NCI-H526 (cell line): ENCODE measurements at places on chromosomes 4 and X.

- DNase-seq: no peak
Observed at GRCh38 chrX:23832721-23833120, 49.7 kb downstream of the SAT1 start.

- no peak for DNase-seq
Observed at GRCh38 chrX:100625985-100626491, 10.6 kb downstream of the TSPAN6 start.

DNA sequence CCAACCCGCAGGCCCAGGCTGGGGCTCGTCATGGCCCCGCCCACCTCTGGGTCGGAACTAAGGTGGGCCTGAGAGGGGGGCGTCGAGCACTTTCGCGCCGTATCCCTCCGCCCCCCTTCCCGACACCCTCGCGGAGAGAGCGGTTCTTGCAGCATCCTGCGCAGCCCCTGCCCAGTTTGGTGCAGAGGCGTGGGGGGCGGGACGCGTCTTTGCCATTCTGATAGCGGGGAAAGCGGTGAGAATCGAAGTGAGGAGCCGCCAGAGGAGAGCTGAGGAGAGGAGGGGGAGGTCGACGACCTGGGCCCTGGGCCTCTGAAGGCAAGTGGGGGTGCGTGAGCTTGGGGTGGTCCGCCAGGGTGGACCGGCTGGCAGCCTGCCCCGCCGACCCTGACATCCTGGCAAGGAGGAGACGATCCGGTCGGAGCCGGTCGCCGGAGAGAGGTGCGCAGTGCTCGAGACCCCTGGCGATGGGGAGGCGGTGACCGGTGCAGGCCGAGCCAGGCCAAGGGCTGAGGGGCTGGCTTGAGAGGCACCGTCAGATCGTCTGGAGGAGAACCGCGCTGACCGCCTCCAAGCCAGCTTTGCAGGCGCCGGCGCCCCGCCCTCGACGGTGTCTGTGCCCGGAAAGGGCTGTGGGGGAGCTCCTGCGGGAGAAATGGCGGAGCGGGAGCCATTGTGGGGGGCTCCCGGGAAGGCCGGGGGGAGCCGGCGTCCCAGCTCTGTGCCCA lies 25.5 kb downstream of the GPRASP3 start:
- no peak for DNase-seq

DNA sequence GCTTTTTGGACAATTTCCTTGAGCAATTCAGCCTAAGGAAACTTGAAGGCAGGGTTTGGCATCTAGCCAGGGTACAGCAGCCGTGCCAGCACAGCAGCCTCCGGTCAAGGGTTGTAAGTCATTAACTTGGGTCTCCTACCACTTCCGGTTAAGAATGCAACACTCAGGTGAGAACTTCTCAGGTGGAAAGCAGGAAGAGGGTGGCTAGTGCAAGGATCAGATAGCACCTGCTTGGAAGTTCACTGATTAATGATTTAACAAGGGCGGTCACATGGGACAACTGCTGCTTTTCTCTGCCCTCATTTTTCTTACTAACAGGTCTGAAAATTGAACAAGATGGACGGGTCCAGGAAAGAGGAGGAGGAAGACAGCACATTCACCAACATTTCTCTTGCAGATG lies 30.1 kb upstream of the SCOC start:
- DNase-seq: peak; percentile 49

GRCh38 chr4:123255971-123256370 lies 140.6 kb upstream of the SPRY1 start:
- DNase-seq: no peak

DNA sequence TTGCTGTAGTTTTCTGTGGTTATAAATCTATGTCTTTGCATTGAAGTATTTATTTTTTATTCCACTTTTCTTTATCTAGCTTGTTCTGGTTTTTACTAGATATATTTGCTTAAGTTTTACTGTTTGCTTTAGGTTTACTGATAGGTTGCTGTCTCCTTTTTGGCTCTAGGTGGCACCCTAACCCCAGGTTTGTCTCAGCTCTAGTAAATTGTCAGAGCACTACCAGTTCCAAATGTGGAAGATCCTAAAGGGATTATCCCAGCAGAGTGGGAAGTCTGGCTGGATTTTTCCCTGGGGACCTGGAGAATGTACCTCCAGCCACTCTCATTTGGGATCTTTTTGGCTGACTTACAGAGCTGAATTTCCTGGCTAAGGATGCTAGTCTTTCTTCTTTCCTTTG lies 106.1 kb downstream of the PBDC1 start:
- peak; percentile 16 for DNase-seq

GRCh38 chr4:120132935-120133334 lies 66.3 kb upstream of the MAD2L1 start:
- DNase-seq: no peak

DNA sequence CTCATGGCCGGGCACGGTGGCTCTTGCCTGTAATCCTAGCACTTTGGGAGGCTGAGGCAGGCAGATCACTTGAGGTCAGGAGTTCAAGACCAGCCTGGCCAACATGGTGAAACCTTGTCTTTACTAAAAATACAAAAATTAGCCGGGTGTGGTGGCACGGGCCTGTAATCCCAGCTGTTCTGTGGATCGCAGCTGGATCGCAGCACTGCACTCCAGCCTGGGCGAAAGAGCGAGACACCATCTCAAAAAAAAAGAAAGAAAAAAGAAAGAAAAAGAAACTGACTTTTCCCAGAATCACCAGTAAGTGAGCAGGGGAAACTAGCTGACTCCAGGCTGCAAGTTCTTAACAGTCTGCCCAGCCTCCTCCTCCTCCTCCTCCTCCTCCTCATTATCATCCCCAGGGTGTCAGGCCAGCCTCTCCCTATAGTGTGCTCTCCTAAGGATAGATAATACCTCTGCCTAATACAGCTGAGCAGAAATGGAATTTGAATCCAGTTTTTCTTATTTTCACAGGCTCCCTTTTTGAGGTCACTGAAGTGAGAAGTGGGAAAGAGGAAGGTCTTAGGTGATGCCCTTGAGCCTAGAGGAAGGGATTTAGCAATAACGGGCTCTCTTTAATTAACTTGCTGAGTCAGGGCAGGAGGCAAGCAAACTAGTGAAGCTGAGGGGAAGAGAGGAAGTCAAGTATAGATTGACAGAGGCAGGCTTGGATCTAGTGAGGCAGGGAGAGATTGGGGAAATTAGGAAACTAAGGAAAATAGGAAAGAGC lies 11.8 kb upstream of the ELF2 start:
- no peak for DNase-seq

DNA sequence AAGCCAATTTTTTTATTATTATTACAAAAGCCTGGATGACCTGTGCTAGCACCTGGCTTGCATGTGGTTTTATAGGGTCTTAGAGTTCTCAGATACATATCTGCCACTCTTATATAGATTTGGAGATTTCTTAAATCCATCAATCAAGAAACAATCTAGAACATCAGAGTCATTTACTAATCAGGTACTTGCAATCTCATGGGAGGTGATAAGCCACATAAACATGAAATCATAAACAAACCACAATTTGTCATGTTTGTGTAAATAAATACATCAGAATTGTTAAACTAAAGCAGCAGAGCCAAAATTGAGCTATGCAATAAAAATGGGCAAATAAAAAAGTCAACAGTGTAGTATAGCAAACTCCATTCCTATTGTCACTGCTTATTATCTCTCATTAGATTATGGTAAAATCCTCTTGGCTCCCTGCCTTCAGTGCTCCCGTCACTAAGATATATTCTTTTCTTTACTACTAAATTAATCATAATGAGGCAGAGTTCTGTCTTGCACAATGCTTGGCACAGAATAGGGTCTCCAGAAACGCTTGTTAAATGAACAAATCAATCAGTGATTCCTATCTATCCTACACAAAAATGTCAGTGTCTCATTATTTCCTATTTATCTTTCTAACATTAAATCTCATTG lies 108.7 kb upstream of the TTC29 start:
- DNase-seq: no peak

- DNase-seq: peak; percentile 7
Observed at GRCh38 chr4:65367306-65367705, 303.0 kb downstream of the EPHA5 start.

GRCh38 chr4:2075987-2076907 lies 17.1 kb downstream of the NAT8L start:
- DNase-seq: no peak

DNA sequence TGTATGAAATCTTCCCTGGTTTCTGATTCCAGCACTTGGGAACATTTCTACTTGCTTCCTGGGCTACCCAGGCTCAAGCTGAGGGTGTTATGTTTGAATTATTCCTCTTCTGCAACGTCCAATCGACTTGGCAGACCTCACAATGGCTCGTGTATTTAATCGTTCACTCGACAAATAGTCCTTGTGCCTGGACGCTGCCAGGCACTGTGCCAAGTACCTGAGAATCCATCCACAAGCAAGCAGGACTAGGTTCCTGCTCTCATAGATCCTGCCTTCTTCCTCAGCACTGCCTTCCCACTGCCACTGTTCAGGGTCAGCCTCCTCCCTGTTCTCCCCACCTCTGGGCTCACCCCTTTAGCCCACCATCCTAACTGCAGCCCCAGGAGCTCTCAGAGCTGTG lies 113.3 kb downstream of the EFNB1 start:
- DNase-seq: no peak

GRCh38 chr4:141858437-141858836 lies 222.1 kb downstream of the IL15 start:
- DNase-seq: no peak

GRCh38 chr4:4613126-4613465 lies 71.2 kb upstream of the STX18 start:
- no peak for DNase-seq

DNA sequence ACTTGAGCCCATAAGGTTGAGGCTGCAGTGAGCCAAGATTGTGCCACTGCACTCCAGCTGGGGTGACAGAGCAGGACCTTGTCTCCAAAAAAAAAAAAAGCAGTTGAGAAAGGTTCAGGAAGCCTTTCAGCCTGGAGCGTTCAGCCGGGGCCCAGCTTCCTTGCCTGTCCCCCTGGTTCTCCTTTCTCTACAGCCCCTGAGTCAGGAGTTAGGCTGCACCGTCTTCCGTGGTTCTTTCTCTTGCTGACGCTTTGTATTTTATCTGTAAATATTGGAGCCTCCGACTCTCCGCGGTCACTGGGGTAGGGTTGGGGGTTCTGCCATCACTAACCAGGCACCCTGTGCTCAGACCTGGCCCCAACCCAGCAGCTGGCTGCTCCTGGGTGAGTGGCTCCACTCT lies 13.8 kb upstream of the UVSSA start:
- DNase-seq: no peak

DNA sequence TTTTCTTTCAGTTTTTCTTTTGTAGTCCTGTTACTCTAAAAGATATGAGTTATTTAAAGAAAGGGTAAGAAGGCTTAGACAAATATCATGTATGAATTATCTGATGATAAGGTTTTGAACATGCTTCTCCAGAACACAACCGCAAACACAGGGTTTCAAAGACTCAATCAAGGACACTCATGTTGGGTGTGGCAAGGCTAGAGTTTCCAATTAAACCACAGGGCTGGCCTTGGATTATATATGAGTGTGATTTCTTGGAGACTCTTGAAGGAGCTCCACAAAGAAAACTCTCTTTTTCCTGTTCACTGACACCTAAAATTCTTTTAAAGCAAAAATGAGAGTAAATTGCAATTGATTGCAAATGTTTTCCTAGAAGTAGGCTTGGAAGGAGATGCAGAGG lies 110.1 kb upstream of the PDLIM3 start:
- DNase-seq: no peak

- no peak for DNase-seq
Observed at GRCh38 chrX:13649838-13650237, 3.1 kb upstream of the TCEANC start.

DNA sequence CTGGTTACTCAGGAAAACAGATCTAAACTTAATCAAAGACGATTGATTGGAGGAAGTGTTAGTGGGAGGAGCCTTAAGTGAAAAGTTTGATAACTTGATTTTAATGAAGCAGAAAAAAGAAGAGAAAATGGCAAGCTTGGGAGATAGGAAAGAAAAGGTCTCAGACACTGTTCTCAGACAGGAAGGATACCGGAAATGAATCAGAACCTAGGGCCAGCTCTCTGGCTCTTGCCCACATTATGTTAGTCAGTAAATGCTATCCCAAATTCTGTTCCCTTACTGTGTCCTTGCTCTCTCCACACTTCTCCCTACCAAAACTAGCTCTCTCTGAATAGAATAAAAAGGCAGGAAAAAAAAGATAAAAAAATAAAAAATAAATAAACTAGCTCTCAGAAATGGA lies 48.6 kb upstream of the TMEM164 start:
- no peak for DNase-seq

DNA sequence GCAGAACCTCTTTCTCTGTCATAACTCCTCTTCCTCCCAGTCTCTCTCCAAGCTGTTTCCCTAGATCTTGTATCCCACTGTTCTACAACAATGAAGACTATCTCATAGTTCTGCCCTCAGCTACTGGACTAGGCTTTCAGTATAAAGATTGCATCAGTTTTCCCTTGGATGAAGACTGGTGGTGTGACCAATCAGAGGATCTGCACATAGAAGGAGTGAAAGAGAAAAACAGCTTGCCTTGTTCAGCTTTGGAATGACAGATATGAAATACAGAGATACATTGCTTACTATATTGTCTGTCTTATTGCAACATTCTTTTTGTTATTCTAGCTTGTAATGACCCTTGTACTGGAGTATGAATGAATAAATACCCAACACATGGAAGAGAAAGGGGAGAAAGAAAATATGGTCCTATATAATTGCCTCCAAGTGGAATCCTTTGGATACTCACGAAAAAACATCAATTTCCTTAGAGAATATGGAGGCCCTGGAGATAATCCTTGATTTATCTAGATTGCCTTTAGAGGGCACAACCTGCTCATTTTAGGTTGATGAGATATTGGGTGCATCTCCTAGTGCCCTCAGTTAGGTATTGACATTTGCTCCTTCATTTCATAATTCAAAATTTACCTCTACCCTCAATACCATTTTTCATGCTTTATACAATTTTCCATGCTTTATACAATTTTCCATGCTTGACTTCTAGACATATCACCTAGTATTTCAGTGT lies 395.8 kb downstream of the NAF1 start:
- DNase-seq: no peak

DNA sequence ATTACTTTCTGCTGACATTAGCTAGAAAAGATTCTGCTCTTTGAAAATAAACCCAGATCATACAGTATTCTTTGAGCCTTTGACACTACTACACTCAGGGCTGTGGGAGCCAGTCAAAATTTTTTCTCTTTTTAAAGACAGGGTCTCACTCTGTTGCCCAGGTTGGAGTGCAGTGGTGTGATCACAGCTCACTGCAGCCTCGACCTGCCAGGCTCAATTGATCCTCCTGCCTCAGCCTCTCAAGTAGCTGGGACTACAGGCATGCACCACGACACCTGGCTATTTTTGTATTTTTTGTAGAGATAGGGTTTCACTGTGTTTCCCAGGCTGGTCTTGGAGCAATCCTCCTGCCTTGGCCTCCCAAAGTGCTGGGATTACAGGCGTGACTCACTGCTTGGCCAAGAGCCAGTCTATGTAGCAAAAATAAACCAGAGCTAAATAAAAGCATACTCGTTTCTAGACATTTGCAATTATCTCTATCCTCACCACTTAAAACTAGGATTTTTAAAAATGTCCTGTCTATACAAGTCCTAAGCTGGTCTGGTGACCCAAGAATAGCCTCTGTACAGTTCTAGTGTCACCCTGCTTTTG lies 43.2 kb downstream of the AKAP4 start:
- DNase-seq: no peak

DNA sequence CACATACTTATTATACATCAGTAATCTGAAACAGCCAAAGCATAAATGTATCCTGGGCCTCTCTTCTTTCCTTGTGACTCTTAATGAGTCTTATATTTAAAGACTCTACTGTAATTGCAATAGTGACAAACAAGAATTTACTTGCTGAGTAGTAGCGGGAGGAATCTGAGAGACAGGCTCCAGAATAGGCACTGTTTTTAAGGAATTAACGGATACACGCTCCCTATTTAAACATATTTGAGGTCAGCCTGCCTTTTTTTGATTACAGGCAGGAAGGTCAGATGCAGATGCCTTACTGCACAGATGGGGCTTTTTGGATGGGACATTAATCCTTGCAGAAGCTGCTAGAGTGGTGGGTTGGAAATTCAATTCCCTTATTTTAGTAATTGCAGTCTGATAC lies 196.3 kb upstream of the ANXA3 start:
- no peak for DNase-seq
